ENCODE measurements at places on chromosomes 11 and 22. TPM values are rescaled to one million over a fixed set of nuclear protein-coding genes. Genes with fewer than 3 reads are reported as not detected.

GRCh38 chr11:57899378-57899777, 124.3 kb upstream of the OR9Q1 start:
- DNase-seq: no peak
- H3K36me3 ChIP-seq: no peaks in the 10 kb centered on the region
- H3K27me3 ChIP-seq: no peaks in the 10 kb centered on the region
- no peaks in the 10 kb centered on the region for H3K4me1 ChIP-seq

GRCh38 chr22:41976961-41977566, 7.8 kb downstream of the SEPTIN3 start:
- H3K27ac ChIP-seq: no peak overlapping the region
- no peaks in the 10 kb centered on the region for H3K36me3 ChIP-seq
- H3K4me1 ChIP-seq: peaks cover 11% of the 10 kb centered on the region
- no peak for DNase-seq
- H3K4me3 ChIP-seq: peak overlapping the region; percentile 3

- H3K27ac ChIP-seq: no peak overlapping the region
- peaks cover 35% of the 10 kb centered on the region for H3K4me1 ChIP-seq
- no peaks in the 10 kb centered on the region for H3K27me3 ChIP-seq
Observed at GRCh38 chr11:12175694-12176241, 65.4 kb downstream of the MICAL2 start.

- no peaks in the 10 kb centered on the region for H3K27me3 ChIP-seq
- DNase-seq: no peak
- H3K36me3 ChIP-seq: peaks cover 2% of the 10 kb centered on the region
- H3K4me3 ChIP-seq: no peak overlapping the region
- no peak overlapping the region for H3K27ac ChIP-seq
- peaks cover 100% of the 10 kb centered on the region for H3K4me1 ChIP-seq
Observed at GRCh38 chr11:44577231-44577830, 11.9 kb downstream of the CD82 start.

DNA sequence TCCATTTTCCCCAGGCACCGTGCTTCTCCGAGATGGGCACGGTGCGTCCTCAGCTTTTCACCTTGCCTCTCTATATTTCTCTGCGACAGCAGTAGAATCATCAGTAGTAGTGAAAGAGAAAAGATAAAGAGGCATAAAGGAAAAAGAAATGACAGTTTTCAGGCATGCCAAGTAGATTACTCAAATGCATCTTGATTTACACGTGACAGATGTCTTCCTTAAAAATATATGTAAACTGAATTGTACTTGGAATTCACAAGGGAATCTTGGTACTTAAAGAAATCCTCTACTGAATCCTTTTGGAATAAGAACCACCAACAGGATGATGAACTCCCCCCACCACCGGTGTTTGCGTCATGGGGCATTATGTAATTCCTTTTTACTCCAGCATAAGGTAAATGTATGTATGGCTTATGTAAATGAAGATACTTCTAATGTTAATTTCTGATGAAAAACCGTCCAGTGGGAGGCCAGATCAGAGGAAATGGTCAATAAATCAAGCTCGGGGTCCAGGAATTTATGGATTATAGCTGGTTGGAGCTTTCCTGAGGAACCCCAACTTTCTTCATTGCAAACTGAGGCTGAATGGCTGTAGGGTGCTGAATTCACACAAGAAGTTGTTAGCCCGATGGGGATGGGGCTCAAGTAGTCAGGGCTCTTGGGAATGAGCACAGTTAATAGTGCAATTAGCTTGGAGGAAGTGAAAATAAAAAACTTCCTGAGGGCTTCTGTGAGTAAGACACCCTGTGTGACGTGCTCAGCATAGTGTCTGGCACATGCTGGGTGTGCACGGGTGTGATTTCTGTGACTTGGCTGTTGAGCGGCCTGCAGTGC, 630.4 kb downstream of the OPCML start:
- no peaks in the 10 kb centered on the region for H3K36me3 ChIP-seq
- H3K4me1 ChIP-seq: no peaks in the 10 kb centered on the region
- no peak overlapping the region for H3K4me3 ChIP-seq

DNA sequence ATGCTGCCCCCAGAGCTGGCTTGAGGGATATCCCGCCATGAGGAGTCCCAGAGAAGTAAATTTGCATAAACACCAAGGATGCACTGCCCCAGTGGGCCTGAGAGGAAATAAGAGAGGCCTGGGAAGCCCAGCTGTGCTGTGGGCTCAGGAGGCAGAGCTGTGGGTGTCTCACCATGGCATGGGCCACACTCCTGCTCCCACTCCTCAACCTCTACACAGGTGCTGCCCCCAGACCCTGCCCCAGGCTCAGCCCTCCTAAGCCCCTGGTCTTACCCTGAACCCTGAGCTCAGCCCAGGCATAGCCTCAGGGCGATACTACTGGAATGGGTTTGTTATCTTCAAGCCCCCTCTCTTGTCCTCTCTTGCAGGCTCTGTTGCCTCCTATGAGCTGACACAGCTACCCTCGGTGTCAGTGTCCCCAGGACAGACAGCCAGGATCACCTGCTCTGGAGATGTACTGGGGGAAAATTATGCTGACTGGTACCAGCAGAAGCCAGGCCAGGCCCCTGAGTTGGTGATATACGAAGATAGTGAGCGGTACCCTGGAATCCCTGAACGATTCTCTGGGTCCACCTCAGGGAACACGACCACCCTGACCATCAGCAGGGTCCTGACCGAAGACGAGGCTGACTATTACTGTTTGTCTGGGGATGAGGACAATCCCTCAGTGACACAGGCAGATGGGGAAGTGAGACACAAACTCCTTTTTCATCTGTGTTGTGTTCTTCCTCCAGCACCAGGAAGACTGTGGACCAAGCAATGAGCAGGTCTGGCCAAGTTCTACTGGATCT, 59.9 kb downstream of the GGTLC2 start:
- no peak overlapping the region for H3K4me3 ChIP-seq
- no peaks in the 10 kb centered on the region for H3K36me3 ChIP-seq
- no peak overlapping the region for H3K27ac ChIP-seq
- no peaks in the 10 kb centered on the region for H3K4me1 ChIP-seq

- H3K27me3 ChIP-seq: peaks cover 11% of the 10 kb centered on the region
- H3K4me1 ChIP-seq: peaks cover 7% of the 10 kb centered on the region
- DNase-seq: no peak
- H3K27ac ChIP-seq: no peak overlapping the region
- no peaks in the 10 kb centered on the region for H3K36me3 ChIP-seq
Observed at GRCh38 chr22:30803679-30804078, 109.0 kb downstream of the OSBP2 start.

DNA sequence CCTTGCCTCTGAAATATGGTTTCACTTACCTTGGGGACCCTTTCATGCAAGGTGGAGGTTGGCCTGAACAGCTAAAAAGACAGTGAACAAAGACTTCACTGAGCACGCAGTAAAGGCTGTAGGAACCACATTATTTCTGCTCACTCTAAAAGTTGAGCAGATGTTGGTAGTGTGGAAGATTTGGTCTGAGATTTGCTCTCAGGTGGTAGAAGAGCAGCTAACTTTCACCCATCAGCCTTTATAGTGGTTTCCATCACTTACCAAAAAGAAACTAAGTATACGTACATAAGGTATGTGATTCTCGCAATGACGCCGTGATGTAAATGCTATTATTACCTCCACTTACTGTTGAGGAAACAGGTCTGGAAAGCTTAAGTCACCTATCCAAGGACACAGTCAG, 47.3 kb downstream of the PRR5L start:
- H3K36me3 ChIP-seq: no peaks in the 10 kb centered on the region
- H3K4me3 ChIP-seq: no peak overlapping the region
- H3K27me3 ChIP-seq: no peaks in the 10 kb centered on the region
- H3K4me1 ChIP-seq: no peaks in the 10 kb centered on the region

GRCh38 chr22:46045459-46046298, 68.7 kb upstream of the WNT7B start:
- no peak for DNase-seq
- H3K36me3 ChIP-seq: no peaks in the 10 kb centered on the region
- peak overlapping the region; percentile 35 for H3K4me3 ChIP-seq
- no peaks in the 10 kb centered on the region for H3K27me3 ChIP-seq
- peaks cover 49% of the 10 kb centered on the region for H3K4me1 ChIP-seq

- peak overlapping the region; percentile 25 for H3K27ac ChIP-seq
- no peaks in the 10 kb centered on the region for H3K27me3 ChIP-seq
- peaks cover 19% of the 10 kb centered on the region for H3K4me1 ChIP-seq
Observed at GRCh38 chr11:18010121-18010670, 2.7 kb downstream of the SERGEF start.

DNA sequence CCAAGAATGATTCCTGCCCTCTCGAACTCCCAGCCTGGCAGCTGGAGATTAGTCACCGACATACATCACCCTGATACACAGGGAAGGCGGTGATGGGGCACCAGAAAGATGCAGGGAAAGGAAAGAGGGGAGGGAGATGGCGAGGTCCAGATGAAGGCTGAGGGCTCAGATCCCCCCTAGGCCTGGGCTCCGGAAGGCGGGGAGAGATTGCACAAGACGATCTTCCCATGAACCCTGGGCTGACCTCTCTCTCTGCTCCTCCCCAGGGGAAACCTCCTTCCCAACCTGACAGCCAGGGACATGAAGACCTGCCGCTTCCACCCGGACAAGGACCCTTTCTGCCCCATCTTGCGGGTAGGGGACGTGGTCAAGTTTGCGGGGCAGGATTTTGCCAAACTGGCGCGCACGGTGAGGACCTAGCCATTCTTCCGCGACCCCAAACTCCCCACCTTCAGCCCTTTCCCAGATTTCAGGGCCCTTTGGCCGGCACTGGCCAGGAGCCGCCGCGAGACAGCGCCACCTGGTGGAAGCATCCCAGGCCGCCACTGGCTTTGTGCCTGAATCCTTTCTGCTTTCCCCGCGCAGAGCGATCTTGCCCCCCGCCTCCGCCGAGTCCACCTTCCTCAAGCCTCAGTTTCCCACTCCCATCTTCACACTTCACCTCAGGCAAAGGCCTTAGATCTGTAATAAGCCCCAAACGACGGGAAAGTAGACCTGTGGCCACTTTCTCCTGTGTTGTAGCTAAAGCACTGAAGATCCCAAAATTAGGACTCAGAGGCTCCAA, 11.5 kb downstream of the P2RX3 start:
- H3K4me1 ChIP-seq: peaks cover 4% of the 10 kb centered on the region
- no peaks in the 10 kb centered on the region for H3K27me3 ChIP-seq
- DNase-seq: peak; percentile 44
- no peaks in the 10 kb centered on the region for H3K36me3 ChIP-seq
- H3K27ac ChIP-seq: no peak overlapping the region

DNA sequence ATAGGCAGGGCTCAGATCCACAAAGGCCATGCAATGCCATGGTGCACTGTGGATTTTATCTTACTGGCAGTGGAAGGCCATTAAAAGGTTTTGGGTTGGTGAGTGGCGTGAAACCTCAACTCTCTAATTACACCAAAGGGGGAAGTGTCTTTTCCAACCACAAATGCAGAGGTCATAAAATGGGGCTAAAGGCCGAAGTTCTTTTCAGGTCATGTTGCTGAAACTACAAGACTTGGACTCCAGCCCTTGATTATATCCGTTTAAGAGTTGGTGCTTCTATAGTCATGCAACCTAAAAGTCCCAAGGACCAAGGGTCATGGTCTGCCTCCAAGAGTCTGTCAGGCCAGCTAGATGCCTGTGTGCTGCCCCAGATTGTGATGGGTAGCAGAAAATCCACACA, 434.3 kb downstream of the RAB38 start:
- no peak overlapping the region for H3K27ac ChIP-seq
- H3K4me1 ChIP-seq: no peaks in the 10 kb centered on the region
- no peaks in the 10 kb centered on the region for H3K27me3 ChIP-seq
- no peak for DNase-seq

DNA sequence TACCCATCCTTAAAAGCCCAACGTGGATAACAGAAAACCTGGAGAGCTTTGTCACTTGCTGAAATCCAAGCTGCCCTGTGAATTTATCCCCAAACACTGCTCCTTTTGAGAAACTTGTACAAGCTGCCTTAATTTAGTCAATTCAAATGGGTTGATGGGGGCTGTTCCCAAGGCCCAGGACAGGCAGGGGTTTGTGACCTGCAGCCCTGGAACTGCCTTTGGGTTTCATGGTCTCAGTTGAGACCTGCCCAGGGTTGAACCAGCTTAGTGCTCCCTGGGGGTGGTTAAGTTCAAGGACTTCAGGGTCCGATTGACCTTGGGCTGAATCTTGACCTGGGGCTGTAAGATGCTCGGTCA, 112.1 kb upstream of the OR4B1 start:
- H3K27ac ChIP-seq: no peak overlapping the region
- DNase-seq: no peak
- H3K4me1 ChIP-seq: peaks cover 53% of the 10 kb centered on the region
- H3K36me3 ChIP-seq: no peaks in the 10 kb centered on the region
- H3K27me3 ChIP-seq: no peaks in the 10 kb centered on the region
- H3K4me3 ChIP-seq: no peak overlapping the region

- no peak overlapping the region for H3K4me3 ChIP-seq
- no peaks in the 10 kb centered on the region for H3K4me1 ChIP-seq
- no peaks in the 10 kb centered on the region for H3K27me3 ChIP-seq
- H3K27ac ChIP-seq: no peak overlapping the region
Observed at GRCh38 chr11:114775875-114776621, 97.7 kb downstream of the NXPE2 start.

DNA sequence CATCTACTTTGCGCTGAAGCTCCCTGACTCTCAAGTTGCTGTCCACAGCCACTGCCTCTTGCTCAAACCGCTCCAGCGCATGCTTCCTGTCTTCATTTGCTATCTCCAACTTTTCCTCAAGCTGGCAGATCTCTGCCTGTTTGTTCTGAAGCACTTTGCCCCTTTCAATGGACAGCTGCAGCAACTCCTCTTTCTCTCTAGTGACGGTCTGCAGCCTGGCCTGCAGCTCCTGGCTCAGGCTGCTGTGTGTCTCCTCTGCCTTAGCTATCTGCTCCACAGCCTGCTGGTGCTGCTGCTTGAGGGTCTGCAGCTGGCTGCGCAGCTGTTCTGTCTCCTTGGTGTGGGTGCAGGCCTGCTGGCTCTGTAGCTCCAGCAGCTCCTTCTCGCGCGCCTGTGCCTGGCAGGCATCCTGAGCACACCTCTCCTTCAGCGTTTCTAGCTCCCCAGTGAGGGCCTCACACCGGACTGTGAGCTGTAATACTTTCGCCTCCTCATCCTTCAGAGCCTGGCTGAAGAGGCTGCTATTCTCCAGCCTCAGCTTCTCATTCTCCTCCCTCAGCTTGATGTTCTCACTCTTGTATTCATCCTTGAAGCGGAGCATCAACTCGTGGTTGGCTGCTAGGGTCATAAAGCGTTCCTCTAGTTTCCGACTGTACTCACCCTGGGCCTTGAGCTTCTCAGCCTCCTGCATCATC, 723 bp downstream of the CCDC89 start:
- no peaks in the 10 kb centered on the region for H3K36me3 ChIP-seq
- H3K27ac ChIP-seq: no peak overlapping the region
- DNase-seq: no peak
- peaks cover 12% of the 10 kb centered on the region for H3K4me1 ChIP-seq

- peak within 1 kb of the TSS; percentile 84 for H3K4me3 ChIP-seq
- no peaks in the 10 kb centered on the region for H3K36me3 ChIP-seq
Observed at GRCh38 chr11:66546368-66546965, at the start of gene ACTN3. ACTN3 (plus strand) TSS chr11:66546903; CDS start chr11:66546938, 35 bp downstream.

GRCh38 chr22:47062126-47062525, 299.7 kb downstream of the TBC1D22A start:
- peaks cover 13% of the 10 kb centered on the region for H3K36me3 ChIP-seq
- no peak overlapping the region for H3K27ac ChIP-seq

GRCh38 chr22:47407461-47408025, 645.1 kb downstream of the TBC1D22A start:
- no peaks in the 10 kb centered on the region for H3K4me1 ChIP-seq
- DNase-seq: no peak
- H3K27me3 ChIP-seq: no peaks in the 10 kb centered on the region
- no peak overlapping the region for H3K4me3 ChIP-seq
- no peak overlapping the region for H3K27ac ChIP-seq

GRCh38 chr11:60367009-60367408, 11.3 kb upstream of the MS4A7 start:
- H3K27ac ChIP-seq: no peak overlapping the region
- no peak overlapping the region for H3K4me3 ChIP-seq
- no peak for DNase-seq
- no peaks in the 10 kb centered on the region for H3K4me1 ChIP-seq
- no peaks in the 10 kb centered on the region for H3K27me3 ChIP-seq

Gene PRG2
- 0.25 TPM for total RNA-seq

Gene BEST1
- total RNA-seq: 0.50 TPM

Gene TAF1D
- 198 TPM for total RNA-seq

Gene TENM4
- 0.28 TPM for total RNA-seq
